Spleen (tissue), 13 donors: ENCODE measurements at places on chromosomes 7 and 10. TPM values are rescaled to one million over a fixed set of nuclear protein-coding genes. Genes with fewer than 3 reads are reported as not detected.

GRCh38 chr7:16745645-16746044 is 7.9 kb upstream of the TSPAN13 start:
- no peak for DNase-seq
- no peaks in the 10 kb centered on the region for H3K27me3 ChIP-seq
- H3K36me3 ChIP-seq = no peaks in the 10 kb centered on the region
- no peak overlapping the region for H3K4me3 ChIP-seq

DNA sequence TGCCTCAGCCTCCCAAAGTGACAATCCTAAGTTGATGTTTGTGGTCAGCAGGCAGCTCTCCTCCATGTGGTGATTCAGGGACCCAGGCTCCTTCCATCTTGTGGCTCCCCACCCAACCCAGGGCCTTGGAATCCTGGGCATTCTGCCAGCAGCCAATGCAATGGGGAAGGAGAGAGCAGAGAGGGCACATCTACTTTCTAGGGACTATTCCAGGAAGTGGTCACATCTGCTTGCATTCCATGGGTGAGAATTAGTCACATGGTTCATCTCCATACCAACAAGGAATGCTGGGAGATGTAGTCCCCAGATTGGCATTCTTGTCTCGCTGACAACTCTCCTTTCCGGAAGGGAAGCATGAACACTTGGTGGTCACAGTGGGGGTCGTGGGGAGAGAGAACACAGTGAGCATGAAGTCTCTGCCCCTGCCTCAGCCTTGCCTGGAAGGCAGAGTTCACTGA is 9.9 kb upstream of the SRRM3 start:
- no peak for DNase-seq
- peaks cover 12% of the 10 kb centered on the region for H3K27me3 ChIP-seq
- H3K4me1 ChIP-seq = no peaks in the 10 kb centered on the region

The TACC2 gene
- 2.4 TPM for polyA plus RNA-seq

The CDC14C gene
- not detected for polyA plus RNA-seq

The DOCK1 gene
- 5.2 TPM for polyA plus RNA-seq

- no peaks in the 10 kb centered on the region for H3K4me1 ChIP-seq
- no peak for DNase-seq
- no peak overlapping the region for H3K27ac ChIP-seq
- H3K36me3 ChIP-seq = no peaks in the 10 kb centered on the region
- no peaks in the 10 kb centered on the region for H3K27me3 ChIP-seq
These were observed 56.0 kb upstream of the SLC35G1 start for GRCh38 chr10:93837822-93838221.

The UBE2D1 gene
- polyA plus RNA-seq = 17.5 TPM

The CTAGE6 gene
- polyA plus RNA-seq = 0.10 TPM
